ENCODE measurements at places on chromosomes 16 and 17.

- DNase-seq, result no peak
Observed at GRCh38 chr17:20033415-20033814, 24.3 kb downstream of the SPECC1 start.

DNA sequence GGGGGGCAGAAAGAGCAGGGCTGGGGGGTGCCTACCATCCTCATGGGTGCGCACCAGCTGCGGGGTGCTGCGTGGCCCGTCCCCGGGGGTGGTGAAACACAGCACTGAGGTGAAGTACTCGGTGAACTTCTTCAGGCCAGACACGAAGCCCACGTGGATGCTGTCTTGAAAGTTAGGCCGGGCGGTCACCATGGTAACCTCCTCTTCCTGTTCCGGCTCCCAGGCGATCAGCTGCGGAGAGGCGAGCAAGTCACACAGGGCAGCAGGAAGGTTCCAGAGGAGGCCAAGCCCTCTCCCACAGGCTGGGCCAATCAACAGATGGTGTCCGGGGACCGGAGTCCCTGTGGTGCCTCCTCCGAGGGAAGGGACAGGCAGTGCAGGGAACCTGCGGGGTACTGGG, 90.1 kb upstream of the CDC42EP4 start:
- DNase-seq, result peak; percentile 23

- DNase-seq, result no peak
Observed at GRCh38 chr16:62644030-62644812, 608.0 kb upstream of the CDH8 start.

DNA sequence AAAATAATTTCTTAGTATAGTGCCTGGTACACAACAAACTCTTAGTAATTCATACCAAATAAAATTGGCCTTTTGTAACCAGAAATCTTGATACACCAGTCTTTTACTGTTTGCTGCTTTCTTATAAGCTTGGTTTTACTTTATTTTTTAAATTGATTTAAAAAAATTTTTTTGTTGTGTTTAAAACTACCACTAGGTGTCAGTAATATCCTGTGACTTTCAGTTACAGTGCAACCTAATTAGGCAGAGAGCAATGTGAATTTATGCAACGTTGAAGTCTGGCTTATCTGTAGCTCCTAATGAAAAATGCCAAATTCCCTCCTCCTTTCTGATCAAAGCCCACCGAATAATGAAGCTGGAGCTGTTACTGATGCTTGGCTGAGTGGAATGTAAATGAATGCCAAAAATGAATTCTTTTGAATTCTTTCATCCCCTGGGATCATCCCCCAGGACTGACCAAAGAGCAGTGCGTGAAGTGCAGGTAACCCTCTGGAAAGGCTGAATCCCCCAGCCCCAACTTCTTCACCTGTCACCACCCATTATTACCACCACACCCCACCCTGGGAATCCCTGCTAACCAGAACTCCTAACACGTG, 3.8 kb downstream of the ERCC4 start:
- DNase-seq, result no peak

DNA sequence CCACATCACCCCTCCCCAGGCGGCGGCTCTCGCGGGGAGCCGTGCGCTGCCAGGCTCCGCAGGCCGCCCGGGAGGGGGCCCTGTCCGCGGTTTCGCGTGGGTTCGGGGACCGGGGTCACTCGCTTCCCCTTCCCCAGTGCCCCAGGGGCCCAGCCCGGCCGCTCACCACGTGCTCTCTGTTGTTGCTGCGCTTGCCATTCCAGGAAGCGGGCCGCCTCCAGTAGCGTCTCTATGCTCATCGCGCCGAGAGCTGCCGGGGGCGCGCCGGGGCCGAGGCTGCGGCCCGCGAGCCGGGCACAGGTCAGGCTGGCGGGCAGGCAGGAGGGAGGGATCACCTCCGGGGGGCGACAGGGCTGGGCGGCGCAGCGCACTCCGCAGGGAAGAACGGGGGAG, 390 bp downstream of the MNT start:
- DNase-seq, result peak; percentile 75

All from stimulated activated CD8-positive, alpha-beta memory T cell treated with anti-CD3 and anti-CD28 coated beads, Interleukin-4, amount 100 ng/mL, for 48 hours (primary cell).